ENCODE measurements at places on chromosomes 1 and 21.

- DNase-seq = peak; percentile 1
These were observed 125.7 kb upstream of the CXADR start for GRCh38 chr21:17387030-17387617.

DNA sequence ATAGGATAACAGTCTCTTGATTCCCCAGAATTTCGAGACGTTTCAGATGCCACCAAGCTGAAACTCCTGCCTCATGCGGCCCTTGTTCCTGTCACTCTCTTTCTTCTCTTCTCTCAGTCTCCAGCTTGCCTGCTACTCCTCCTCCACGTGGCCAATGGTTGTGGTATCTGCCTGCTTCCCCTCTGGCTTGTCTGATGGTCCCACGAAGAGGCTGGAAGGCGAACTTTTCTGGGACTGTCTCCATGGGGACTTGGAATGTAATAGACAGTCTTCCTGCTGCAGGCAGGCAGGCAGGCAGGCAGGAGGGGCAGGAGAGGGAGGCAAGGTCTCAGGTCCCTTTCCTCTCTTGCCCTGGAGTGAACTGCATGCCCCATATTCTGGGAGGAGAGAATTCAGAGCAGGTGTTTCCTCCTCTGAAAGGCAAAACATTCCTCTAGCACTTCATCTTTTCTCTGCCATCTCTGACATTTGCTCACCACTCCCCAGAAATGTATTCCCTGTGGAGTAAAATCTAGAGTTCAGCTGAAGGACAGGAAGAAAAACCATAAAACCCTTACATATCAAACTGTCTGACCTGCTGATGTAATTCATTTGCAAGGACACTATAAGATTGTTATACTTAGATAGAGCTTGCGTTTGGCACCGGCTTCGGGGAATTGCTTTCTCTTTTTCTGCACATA lies 64.1 kb upstream of the GNG12 start:
- no peak for DNase-seq

GRCh38 chr1:200558866-200559459 lies 61.6 kb downstream of the KIF14 start:
- DNase-seq = no peak

GRCh38 chr1:31647106-31647505 lies 2.4 kb upstream of the PEF1 start:
- DNase-seq = no peak

- DNase-seq = no peak
These were observed 91.2 kb downstream of the AJAP1 start for GRCh38 chr1:4745560-4745959.

- DNase-seq = no peak
These were observed 142.0 kb upstream of the ZNHIT6 start for GRCh38 chr1:85850238-85850637.

DNA sequence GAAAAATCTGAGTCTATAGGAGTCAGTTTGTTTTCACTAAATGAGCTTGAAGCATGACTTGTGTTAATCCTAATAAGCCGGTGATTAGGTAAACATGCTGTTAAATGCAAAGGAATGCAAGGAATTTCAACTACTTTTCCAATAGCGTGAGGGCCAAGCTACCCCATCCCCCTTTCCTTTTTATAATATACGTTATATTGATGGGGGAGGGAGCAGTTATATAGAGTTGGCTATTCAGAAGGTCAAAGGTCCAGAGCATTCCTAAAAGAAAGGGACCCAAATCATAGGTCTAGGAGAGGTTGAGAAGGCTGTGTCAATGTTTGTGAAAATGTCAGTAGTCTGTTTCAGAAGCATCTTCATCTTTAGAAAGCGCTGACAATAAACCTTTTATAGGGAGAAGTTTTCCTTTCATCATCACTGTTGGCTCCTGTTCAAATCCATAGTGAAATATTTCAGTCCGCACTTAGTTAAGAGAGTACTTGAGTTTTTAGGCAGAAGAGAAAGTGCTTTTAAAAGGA lies 3.8 kb downstream of the CCN1 start:
- DNase-seq = no peak

- DNase-seq = no peak
These were observed 74.6 kb downstream of the OBSCN start for GRCh38 chr1:228282329-228283042.

DNA sequence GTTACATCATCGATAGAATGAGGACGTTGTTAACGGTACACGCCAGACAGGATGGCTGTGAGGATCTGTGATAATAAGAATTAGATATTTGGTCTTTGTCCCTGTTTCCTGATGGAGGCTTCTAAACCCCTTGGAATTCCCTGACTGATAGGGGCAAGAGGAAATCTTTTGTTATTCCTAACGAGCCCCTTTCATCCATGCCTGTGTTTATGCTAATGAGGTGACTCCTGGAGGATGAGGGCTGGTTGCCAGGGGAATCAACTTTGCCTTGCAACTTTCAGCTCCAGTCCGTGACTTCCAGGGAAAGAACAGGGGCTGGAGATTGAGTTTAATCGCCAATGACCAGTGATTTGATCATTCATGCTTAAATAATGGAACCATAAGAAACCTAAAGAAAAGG lies 39.3 kb upstream of the NLRP3 start:
- no peak for DNase-seq

- peak; percentile 2 for DNase-seq
These were observed 89.8 kb downstream of the OLFML2B start for GRCh38 chr1:161933592-161934588.

DNA sequence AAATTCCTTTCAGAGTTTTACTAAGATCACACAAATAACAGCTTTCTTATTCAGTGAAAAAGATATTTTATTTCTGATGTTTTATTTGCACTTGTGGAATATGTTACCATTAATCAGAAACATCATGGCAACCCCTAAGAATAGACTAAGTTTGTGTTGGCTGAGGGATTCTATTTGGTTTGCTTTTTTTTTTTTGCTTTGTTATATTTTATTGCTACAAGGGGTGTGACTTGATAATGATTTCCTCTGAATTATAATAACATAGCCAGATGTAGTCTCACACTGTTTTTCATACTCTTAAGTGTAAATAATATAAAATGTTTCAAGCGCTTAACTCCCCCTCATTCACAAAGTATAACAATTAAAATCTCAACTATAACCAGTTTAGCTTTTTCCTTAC lies 20.0 kb downstream of the GLRX2 start:
- DNase-seq = no peak
